ENCODE measurements at places on chromosomes 4 and X. TPM values are rescaled to one million over a fixed set of nuclear protein-coding genes. Genes with fewer than 3 reads are reported as not detected.

DNA sequence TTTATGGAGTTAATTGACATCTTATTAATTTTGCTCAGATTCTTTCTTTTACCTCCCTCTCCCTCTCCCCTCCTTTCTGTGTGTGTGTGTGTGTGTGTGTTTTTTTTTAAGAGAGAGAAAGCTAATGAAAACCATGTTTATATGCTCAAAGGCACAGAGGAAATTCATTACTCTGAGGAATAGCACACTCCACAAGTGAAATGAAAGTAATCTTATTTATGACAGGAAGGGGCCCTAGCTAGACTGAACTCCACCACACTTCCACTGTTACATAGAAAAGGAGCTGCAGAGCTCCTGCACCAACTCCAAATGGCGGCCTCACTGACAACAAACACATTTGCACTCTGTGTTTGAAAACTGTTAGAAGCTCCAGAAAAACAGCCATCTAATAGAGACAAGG is 150.6 kb downstream of the RASL11B start:
- H3K27ac ChIP-seq: no peak overlapping the region
- no peak overlapping the region for H3K4me3 ChIP-seq
- peaks cover 26% of the 10 kb centered on the region for H3K4me1 ChIP-seq
- H3K27me3 ChIP-seq: no peaks in the 10 kb centered on the region
- peak; percentile 15 for DNase-seq

GRCh38 chr4:234178-234577 is 71.1 kb downstream of the ZNF732 start:
- H3K36me3 ChIP-seq: peaks cover 10% of the 10 kb centered on the region
- DNase-seq: no peak
- H3K27me3 ChIP-seq: no peaks in the 10 kb centered on the region

DNA sequence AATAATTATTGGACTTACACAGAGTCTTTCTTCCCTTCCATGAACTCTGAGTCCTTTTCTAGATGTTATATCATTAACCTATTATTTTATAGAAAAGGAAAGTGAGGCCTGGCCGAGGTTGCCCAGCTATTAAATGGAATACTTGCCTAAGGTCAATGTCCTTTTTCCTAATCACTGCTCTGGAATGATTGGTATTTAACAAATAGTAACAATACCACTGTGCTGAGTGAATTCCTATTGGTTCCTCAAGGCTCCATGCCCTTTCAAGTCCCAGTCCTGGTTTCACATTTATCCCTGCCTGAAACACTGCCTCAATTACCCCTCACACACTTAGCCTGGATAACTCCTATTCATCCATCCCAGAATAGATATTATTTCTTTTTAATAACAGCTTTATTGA is 6.2 kb downstream of the TCEAL9 start:
- no peak overlapping the region for H3K4me3 ChIP-seq
- peaks cover 2% of the 10 kb centered on the region for H3K4me1 ChIP-seq
- H3K36me3 ChIP-seq: no peaks in the 10 kb centered on the region

DNA sequence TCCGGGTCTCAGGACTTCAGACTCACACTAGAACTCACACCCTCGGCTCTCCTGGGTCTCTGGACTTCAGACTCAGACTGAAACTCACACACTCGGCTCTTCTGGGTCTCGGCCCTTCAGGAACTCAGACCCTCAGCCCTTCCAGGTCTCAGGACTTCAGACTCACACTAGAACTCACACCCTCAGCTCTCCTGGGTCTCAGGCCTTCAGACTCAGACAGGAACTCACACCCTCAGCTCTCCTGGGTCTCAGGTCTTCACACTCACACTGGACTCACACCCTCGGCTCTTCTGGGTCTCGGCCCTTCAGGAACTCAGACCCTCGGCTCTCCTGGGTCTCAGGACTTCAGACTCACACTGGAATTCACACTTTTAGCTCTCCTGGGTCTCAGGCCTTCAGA is 137.3 kb downstream of the CRLF2 start:
- H3K36me3 ChIP-seq: no peaks in the 10 kb centered on the region
- H3K4me3 ChIP-seq: no peak overlapping the region
- H3K4me1 ChIP-seq: peaks cover 5% of the 10 kb centered on the region
- DNase-seq: no peak
- H3K27me3 ChIP-seq: peaks cover 8% of the 10 kb centered on the region

DNA sequence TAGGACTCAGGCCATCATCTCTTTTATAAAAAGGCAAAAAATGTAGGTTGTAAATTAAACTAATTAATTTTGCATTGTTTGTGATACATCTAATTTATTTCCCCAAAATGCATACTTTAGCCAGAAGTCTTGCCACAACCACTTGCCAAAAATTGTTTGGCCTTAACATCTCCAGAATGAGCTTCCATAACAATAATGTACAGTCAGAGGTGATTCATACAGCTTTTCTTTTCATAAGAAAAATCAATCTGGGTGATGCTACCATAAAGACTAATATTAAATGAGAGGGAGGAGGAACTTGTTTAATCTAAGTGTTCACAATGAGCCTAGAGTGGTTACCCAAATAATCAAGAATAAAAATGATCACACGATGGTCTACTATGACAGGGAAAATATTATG is 59.3 kb downstream of the AMMECR1 start:
- peaks cover 3% of the 10 kb centered on the region for H3K36me3 ChIP-seq
- H3K4me1 ChIP-seq: peaks cover 22% of the 10 kb centered on the region
- no peak for DNase-seq

GRCh38 chr4:141782205-141782604 is 145.8 kb downstream of the IL15 start:
- H3K27ac ChIP-seq: no peak overlapping the region
- no peaks in the 10 kb centered on the region for H3K4me1 ChIP-seq
- H3K4me3 ChIP-seq: no peak overlapping the region
- no peaks in the 10 kb centered on the region for H3K36me3 ChIP-seq

NPNT gene
- total RNA-seq: not detected
